ENCODE measurements at places on chromosomes 6 and 20. TPM values are rescaled to one million over a fixed set of nuclear protein-coding genes. Genes with fewer than 3 reads are reported as not detected.

DNA sequence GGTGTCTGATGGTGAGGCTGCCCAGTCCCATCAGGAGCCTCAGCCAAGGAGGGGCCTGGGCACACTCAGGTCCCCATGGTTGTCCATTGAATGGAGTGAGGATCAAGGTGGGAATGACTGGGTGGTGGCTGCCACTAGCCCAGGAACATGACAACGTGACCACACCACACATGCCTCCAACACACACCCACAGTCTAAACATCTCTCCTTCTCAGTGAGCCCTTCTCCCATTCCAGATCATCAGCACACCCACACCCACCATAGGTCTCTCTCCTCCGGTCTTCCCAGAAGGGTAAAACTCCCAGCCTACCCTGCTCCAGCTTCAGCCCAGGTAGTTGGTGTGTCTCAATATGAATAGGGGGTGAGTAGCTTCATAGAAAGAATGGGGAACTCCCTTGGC, 5.5 kb downstream of the TCF21 start:
- no peak for DNase-seq

DNA sequence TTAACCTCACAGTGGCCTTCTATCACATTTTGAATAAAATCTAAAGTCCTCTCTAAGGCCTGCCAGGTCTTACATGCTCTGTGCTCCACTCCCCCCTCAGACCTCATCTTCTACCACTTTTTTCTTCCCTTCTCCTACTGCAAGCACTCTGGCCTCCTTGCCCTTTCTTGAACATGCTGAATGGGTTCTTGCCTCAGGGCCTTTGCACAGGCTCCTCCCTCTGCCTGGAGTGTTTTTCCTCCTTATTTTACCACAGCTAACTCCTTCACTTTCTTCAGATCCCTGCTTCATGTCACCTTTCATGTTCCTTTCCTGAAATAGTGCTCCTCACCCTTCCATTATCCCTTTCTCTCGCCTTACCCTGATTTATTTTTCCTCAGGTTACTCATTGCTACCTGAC, 97.9 kb upstream of the FOXP4 start:
- DNase-seq, result no peak

DNA sequence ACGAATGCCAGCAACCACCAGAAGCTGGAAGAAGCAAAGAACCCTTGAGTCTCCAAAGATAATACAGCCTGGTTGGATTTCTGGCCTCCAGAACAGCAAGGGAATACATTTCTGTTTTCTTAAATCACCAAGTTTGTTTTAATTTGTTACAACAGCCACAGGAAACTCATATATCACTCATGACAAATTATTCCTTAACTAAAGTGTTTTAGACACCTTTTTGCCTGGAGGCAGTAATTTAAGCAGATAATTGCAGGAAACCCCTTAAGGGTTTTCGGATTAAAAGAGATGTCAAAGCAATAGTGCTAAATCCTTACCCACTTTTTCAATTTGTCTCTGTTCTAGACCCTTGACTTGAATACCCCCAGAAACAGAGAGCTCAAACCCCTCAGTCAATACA, 1050.0 kb downstream of the EPHA7 start:
- no peak for DNase-seq

DNA sequence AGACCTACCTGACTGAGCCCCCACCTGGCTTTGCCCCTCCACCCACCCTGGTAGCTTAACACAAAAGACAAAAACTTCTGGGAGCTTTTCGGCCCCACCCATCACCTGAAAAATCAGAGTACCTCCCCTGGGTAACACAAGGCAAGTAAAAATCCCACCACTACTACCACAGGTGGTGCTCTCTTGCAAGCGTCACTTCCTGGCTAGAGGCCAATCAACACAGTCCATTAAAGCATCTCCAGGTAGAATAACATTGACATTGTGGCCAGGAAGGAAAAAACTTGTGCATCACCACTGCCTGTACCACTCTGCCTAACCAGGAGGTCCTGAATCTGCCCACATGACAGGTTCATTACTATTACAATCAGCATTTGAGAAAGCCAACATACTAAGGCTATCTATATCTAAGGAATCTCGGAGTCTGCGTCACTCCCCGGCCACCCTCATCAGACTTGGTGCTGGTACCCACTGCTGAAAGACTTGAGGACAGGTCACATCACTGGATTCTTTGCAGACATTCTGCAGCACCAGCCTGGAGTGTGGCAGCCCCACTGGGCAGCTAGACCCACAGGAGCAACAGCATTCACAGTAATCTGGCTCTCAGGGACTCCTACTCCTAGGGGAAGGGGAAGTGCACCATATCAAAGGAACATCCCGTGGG, 125.9 kb downstream of the CDK19 start:
- no peak for DNase-seq

GRCh38 chr6:143225929-143226328, 165.2 kb downstream of the AIG1 start:
- no peak for DNase-seq

DNA sequence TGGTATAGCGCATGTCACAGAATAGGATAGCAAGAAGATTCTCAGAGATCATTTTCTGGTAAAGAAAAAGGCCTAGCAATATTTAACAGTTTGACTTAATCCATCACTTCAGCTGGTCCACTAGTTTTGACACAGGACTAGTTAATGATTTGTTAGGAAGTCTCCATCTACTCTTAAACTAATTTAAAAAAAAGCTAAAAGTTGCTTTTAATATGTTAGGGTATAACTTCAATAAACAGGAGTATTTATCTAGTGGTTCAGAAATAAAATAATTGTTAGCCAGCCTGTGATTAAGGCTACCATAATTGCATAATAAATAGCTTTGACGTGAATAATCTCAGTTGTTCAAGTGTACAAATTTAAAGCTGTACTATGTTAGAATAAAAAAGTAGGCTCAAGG, 195.6 kb downstream of the FUT9 start:
- no peak for DNase-seq

DNA sequence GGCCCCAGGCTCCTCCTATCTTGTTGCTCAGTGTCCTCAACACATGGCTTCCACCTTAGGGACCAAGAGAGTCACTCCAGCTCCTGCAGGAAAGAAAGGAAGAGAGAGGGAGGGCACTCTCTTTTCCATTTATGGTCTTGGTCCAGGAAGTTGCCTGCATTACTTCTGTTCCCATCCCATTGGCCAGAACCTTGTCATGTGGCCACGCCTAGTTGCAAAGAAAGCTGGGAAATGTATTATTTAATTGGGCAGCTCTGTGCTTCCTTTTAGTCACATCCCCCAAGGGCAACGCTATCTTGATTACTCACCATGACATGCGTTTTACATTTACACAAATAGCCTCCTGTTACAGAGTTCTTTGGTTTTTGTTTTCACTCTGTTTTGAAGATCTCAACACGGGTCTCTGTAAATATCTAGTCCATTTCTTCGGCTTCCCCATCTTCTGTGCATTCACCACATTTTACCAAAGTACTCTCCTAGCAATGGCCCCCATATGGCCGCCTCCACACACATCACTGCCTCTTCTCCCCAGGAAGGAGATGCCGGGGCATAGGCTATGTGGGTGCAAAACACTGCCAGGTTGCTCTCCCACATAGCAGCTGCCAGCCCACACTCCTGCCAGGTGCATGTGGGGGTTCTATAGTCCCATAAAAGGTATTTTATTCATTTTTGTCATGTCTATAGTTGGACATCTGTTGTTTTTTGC, 35.7 kb upstream of the ZMYND8 start:
- peak; percentile 97 for DNase-seq

DNA sequence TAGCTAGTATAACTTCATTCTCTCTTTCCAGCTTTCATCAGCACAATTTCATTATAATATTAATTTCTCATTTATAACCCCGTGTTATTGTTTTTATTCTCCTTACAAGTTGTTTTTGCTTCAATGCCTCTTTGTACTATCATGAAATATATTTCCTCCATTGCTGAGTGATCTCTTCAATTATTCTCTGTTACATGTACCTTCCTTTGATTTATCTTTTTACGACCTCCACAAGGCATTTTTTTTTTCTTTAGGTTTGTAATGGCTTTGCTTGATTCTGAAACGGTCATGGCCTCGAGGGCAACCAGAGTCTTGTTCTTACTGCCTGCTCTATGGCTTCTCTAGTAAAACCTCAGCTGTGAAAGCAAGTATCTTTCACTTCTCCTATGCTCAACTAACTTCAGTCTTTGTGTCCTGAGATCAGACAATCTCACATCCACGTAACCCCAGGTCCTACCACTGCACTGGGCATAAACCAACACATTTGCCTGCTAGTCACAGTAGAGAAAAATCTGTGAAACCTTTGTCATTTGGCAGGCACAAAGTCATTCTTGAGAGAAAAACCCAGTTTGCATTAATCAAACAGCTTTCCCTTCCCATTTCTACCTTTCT, 119.9 kb downstream of the UST start:
- no peak for DNase-seq

- no peak for DNase-seq
Observed at GRCh38 chr6:34305982-34306708, 57.3 kb upstream of the SMIM29 start.

DNA sequence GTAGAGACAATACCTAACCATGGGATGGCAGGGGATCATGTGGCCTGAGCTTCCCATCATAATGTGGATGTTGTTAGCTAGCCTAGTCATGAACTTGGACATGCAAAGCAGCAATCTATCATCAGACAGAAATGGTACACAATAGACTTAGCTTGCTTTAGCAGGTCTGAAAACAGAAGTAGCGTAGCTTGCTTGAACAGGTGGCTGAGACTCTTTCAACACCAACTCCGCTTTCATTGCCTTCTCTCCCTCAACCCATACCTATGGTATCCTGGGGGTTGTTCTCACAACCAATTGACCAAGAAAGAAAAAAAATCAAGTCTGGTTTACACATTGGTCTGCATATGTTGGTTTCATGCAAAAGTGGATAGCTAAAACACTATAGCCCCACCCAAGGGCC, 23.0 kb downstream of the CD164 start:
- DNase-seq, result no peak

- peak; percentile 32 for DNase-seq
Observed at GRCh38 chr20:16692442-16692841, 37.4 kb upstream of the SNRPB2 start.

- DNase-seq, result peak; percentile 75
Observed at GRCh38 chr6:36504982-36505381, 42.3 kb downstream of the STK38 start.

DNA sequence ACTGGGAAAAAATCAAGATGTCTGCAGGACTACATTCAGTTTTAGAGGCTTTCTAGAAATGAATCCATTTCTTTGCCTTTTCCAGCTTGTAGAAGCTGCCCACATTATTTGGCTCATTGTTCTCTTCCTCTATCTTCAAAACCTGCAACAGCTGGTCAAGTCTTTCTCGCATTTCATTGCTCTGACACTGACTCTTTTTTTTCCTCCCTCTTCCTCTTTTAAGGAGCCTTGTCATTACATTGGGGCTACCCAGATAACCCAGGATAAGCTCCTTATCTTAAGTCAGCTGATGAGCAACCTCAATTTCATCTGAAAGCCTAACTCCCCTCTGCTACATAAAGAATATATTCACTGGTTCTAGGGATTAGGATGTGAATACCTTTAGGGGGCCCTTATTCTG, 53.2 kb upstream of the CEP162 start:
- DNase-seq, result no peak

GRCh38 chr6:148747471-148748165, 788 bp downstream of the UST start:
- peak; percentile 77 for DNase-seq

DNA sequence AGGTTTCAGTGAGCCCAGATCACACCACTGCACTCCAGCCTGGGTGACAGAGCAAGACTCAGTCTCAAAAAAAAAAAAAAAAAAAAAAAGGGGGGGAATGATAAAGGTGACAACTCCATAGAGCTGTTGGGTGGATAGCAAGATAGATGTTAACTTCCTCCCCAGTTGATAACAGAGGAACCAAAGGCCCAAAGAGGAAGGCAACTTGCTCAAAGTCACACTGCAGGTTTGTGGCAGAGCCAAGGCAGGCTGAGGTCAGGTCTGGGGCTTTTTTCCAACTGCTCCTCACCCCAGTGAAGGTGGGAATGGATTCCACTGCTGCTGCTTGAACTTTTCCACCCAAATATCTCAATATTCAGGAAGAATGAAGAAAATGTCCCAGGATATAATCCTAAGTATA, 26.7 kb downstream of the HCK start:
- DNase-seq, result no peak

Gene TMC2
- polyA plus RNA-seq, result not detected

DNA sequence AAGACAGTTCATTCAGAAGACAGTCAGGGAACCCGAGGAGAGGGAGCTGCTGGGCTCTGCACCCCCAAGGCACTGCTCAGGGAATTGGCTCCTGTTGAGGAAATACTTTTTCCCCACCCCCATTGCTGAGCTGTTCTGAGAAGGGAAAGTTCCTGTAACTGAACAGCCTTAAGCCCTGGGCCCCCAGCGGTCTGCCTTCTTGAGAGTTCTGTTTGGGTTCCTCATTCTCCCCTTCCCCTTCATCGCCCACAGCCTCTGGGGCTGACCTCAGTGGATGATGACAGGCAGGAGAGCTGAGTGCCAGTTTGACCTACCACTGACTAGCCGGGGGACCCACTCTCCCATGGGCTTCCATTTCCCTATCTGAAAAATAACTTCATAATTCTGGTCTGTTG, 10.7 kb downstream of the HCK start:
- no peak for DNase-seq

DNA sequence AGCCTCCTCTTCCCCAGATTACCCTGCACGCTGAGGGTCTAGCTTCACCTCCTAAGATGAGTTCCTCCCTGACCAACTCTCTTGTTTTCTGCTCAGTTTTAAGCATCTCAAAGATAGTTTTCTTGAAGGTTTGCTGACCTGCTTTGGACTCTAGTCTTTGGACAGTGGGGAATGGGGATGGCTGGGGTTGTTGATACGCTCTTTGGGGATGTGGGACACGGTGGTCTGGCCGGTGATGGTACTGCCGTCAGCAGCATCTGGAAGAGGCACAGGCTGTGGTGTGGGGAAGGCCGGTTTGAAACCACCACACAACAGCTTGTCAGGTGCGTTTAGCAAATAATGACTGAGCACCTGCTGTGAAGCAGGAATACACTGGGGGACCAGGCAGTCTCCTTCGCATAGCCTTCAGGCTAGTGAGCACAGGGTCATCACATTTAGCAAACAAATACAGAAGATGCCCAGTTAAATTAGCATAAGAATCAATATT, 94.1 kb downstream of the TMEM242 start:
- no peak for DNase-seq

Gene QRSL1
- polyA plus RNA-seq, result 7.8 TPM

GRCh38 chr20:60113771-60114170, 155.5 kb downstream of the CDH26 start:
- no peak for DNase-seq

- no peak for DNase-seq
Observed at GRCh38 chr6:91940801-91941200, 1353.9 kb upstream of the MAP3K7 start.

DNA sequence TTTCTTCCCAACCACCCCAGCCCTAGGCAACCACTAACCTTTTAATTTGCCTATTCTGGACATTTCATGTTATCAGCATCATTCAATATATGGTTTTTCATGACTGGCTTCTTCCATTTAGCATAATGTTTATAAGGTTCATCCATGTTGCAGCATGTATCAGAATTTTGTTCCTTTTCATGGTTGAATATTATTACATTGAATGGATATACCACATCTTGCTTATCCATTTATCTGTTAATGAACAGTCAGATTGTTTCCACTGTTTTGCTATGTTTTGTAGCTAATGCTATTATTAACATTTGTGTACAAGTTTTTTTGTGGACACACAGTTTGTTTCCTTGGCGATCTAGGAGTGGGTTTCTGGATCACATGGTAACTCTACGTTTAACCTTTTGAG, 3.0 kb upstream of the DNAAF9 start:
- no peak for DNase-seq

GRCh38 chr6:109314313-109314712, 68.0 kb downstream of the CD164 start:
- no peak for DNase-seq

- DNase-seq, result peak; percentile 65
Observed at GRCh38 chr20:62735331-62735821, 26.7 kb downstream of the NTSR1 start.

Gene PAK5
- not detected for polyA plus RNA-seq

Gene VGLL2
- not detected for polyA plus RNA-seq

Measured in GM23248 (cell line).